ENCODE measurements at places on chromosomes 2 and 18. TPM values are rescaled to one million over a fixed set of nuclear protein-coding genes. Genes with fewer than 3 reads are reported as not detected.

The SAG gene
- not detected for total RNA-seq

The SPDYA gene
- total RNA-seq = 0.63 TPM

The FRZB gene
- total RNA-seq = 1.1 TPM

The ABCG5 gene
- not detected for total RNA-seq

The TRIM43 gene
- total RNA-seq = not detected

The LIMS4 gene
- 16.4 TPM for total RNA-seq

The MALL gene
- not detected for total RNA-seq

The OTOF gene
- total RNA-seq = 0.06 TPM

The DNPEP gene
- total RNA-seq = 55.0 TPM

- peak; percentile 55 for DNase-seq
Observed at GRCh38 chr2:28746429-28747111, 5.1 kb upstream of the PPP1CB start.

DNA sequence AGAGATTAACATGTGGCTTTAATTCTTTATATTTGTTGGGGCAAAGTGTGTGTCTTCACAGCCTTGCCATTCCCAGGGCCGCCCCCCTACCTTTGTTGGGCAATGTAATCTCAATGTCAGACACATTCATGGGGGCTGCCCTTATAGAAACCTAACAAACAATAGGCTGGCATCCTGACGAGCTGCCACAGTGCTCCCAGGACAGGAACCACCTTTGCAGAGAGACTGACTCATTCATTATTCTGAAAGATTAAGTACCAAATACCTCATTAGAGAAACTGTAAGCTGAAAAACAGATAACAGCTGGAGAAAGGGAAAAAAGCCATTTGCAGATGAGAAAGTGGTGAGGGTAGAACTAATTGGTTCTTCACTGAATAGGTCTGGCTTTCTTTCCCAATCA lies 1587.5 kb upstream of the PIK3C3 start:
- DNase-seq = no peak

GRCh38 chr2:219476652-219477151 lies 22.0 kb upstream of the GMPPA start:
- no peak for DNase-seq

DNA sequence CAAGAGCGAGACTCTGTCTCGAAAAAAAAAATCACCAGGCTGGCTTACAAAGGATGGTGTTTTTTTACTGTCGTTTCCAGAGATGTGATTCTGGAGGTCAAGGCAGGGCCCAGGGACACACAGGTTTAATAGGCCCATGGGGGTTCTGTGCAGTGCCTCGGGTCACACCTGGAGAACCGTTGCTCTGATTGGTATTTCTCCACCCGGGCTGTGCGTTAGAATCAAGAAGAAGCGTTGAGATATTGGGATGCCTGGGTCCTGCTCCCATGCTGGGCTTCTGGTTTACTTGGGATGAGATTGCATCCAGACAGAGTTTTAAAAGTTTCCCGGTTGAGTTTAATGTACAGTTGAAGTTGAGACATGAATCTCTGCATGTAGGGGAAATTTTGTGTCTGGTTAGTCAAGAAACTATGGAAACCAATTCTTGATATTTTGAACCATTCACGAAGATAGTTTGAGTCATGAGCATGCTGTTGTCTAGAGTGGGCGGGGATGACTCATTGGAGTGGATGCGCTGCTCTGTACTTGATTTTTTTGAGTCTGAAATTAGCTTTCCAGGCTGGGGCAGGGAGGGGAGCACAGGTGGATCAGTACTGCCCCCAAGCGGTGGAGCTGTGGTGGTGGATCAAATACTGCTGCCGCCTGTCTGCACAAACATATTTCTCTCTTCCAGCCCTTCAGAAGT lies 50.1 kb downstream of the GREB1 start:
- DNase-seq = peak; percentile 95

- peak; percentile 100 for DNase-seq
Observed at GRCh38 chr2:28717339-28717758, 34.3 kb upstream of the PPP1CB start.

- DNase-seq = peak; percentile 97
Observed at GRCh38 chr2:144357623-144358373, 162.1 kb downstream of the ZEB2 start.

GRCh38 chr2:66561645-66562303 lies 126.8 kb downstream of the MEIS1 start:
- DNase-seq = no peak

GRCh38 chr2:116761864-116762263 lies 1052.6 kb upstream of the DDX18 start:
- no peak for DNase-seq

DNA sequence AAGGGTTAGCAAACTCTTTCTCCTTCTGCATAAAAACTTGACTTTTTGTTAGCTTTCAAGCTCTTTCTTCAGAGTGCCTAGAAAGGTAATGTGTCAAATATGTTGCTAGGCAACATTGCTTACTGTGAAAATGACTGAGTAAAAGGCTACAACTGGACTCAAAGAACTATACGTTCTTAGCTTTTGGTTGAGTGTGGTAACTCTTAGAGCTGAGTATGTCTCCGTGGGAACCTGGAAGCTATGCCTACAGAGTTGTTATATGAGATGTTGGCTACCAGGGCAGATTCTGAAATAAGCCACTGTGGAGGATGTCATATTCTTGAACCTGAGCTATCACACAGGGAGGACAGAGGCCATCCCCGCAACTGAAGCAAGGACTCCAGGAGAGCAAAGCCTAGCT lies 105.5 kb downstream of the ARL6IP6 start:
- DNase-seq = no peak

DNA sequence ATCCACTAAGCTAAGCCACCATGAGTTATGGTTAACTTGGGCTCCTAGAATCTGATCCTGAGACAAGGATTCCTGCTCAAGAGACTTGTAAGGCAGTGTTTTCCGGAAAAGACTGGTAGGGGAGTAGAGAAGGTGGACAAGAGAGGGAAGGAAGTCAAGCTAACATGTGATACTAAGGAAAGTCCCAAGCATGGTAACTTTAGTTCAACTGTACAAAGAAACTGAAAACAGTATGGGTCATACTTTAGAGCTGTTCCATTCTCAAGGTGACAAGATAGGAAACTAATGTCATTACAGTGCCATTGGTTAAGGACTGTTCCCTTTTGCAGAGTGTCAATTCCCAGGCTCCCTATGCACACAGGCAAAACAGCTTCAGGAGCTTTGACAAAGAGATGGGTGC lies 5.8 kb downstream of the MYO5B start:
- DNase-seq = no peak

DNA sequence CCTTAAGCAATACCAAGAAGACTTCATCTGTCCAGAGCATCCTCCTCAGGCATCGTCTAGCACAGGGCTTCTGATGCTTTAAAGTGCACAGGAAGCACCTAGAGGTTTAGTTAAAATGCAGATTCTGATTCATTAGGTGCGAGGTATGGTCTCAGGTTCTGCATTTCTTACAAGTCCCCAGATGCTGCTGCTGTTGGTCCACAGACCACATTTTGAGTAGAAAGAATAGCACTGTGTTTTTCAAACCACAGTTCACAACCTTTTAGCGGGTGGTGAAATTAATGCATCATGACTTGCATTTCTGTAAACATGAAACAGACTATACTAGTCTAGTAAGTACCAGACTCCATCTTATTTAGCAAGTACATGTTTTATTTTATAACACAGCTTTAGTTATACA lies 134.6 kb downstream of the TMEFF2 start:
- peak; percentile 11 for DNase-seq

DNA sequence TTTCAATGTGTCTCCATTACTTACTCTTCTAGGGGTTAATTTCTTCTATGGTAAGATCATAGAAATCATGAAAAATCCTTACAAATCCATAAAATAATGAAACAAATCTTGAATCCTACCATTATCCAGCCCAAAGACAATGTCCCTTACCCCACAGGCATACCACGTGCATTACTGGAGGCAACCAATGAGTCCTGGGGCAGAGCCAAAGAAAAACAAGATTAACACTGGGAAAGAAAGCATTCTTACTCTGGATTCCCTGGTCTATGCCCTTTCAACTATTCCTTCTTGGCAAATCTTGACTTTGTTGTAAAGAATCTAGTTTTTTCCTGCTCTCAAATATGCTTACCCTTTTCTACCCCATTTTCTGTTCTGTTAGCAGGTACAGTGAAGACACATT lies 3.1 kb upstream of the GALNT1 start:
- no peak for DNase-seq

- DNase-seq = no peak
Observed at GRCh38 chr2:2597712-2598111, 266.6 kb upstream of the MYT1L start.

DNA sequence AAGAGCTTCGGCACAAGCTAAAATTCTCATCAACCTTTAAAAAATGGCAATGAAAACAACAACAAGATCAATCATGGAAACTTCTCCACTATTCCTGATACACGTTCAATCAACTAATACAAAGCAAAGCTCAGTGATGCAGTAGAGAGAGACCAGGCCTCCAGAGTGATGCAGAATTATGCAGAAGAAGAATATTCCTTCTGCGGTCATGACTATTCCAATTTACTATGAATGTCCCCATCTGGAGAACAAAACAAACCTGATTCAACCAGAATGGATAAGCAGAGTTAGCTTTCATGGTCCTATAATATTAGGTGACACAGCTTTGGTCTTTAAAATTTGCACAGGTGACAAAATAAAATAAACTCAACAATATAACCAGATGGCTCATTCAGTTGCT lies 12.5 kb upstream of the MBOAT2 start:
- no peak for DNase-seq

- no peak for DNase-seq
Observed at GRCh38 chr2:232328516-232329460, 49.8 kb upstream of the ALPP start.

DNA sequence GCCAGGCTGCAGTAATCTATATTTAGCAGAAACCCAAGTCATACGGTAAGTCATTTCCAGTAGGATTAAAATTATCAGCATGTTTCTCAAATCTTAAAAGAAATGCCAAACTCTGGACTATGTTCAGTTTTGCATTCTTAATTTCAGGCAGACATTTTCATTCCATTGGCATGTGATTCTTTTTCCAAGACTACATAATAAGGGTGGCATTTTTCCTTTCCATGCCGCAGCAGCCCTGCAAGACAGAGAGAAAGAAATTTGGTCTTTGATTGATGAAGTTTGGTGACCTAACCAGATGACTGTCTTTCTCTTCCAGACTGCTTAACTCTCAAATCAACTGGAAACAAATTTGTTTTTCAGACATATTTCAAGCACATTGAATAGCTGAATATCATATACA lies 118.1 kb downstream of the FHOD3 start:
- DNase-seq = no peak

GRCh38 chr18:74610860-74611259 lies 13.2 kb downstream of the ZNF407 start:
- DNase-seq = no peak

DNA sequence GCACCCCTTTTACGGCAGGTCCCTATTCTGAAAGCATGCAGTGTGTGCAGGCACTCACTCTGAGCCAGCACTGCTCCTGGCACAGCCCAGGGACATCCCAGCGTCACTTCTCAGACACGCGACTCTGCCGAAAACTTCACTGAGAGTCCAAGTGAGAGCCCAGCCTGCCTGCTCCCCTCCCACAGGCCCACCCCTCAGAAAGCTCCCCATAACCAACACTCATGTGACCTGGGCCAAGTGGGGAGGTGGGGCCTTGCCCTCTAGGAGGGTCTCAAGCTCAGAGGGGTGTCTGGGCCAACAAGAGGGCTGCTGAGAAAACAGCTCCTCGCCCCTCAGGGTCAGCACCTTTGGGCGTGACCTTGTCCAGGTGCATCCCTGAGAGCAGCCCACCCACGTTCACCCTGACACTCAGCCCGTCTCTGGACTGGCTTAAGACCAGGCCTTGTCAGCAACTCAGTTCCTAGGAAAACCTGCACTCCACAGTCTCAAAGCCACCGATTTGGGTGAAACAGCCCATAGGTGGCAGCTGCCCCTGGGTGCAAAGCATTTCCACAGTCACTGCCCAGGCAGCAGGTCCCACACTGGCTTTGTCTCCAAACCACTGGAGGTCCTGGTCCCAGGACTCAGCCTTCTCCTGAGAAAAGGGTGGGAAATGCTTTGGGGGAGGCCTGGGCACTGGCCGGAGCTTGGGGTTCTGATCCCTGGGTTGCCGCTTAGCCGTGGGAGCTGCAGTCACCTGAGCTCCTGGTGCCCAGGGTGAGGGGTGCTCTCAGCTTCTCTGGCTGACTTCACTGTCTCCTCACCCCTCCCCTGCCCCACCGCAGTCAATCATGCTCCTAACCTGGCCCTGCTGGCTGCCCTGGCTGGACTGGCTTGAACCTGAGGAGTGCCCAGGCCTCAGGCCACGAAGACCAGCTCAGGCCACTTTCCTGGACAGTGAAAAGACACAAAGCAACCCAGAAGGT lies 209.6 kb downstream of the HDAC4 start:
- no peak for DNase-seq

DNA sequence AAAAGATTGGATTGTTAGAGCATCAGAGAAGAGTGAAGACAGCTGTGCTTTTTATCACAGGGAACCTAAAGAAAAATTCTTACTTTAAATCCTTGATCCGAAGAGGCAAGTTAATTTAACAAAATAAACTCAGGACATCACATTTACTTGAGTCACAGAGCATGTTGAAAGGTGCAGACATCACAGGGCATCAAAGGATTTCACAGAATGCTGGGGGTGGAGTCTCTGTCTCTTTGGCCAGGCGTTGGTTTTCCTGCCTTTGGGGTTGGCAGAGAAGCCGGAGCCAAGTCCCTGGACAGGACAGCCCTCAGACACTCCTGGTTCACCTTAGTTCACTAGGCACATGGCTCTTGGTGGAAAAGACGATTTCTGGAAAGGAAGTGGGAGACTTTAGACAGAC lies 56.3 kb downstream of the SH3RF3 start:
- peak; percentile 45 for DNase-seq

DNA sequence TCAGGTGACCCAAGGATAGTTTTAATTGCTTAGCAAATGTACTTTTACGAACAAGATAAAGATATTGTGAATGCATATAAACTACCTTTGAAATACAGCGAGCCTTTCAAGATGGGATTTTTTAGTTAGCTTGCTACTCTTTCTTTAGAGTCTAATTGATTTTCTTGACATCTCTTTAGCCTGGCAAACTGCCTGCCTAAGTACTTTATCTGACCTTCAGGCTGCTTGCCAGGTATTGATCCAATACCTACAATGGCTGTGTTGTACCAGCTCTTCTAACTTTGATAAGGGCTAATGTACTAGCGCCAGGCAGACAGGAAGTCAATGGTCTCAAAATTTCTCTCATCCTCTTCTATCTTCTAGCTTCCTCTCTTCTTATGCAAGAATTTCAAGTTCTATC lies 414.4 kb upstream of the ACVR2A start:
- no peak for DNase-seq

DNA sequence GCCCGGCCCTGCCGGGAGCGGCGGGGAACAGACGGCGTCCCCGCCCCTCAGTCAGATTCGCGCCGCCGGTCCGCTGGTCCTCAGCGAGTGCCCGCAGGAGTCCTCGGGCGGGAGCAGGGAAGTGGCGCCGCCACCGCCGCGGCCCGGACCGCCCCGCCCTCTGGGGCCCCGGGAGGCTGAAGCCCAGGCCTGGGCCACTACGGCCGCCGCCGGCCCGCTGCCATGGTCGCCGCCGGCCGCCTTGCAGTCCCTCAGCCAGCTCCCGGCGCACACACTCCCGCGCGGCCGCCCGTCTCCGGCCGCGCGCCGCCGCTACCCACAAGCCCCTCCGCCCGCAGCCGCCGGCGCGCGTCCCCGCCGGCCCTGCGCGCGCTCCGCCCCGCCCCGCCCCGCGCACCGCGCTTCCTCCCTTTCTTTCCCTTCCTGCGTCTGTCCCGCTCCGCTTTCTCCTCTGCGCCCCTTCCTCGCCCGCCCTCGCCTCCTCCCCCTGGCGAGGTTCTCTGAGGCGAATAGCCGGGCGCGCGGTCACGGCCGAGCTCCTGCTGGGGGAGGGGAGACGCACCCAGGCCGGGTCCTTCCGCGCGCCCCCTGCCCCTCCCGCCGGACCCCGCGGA lies at the start of gene ROCK2:
Gene ROCK2, minus strand, starts transcription at position 295 of the 614 bp plus-strand sequence. CDS start 500 bp downstream, outside the sequence.
- peak; percentile 83 for DNase-seq

- no peak for DNase-seq
Observed at GRCh38 chr2:71496156-71496770, 42.9 kb downstream of the DYSF start.
